ENCODE measurements at places on chromosomes 1 and 21.

DNA sequence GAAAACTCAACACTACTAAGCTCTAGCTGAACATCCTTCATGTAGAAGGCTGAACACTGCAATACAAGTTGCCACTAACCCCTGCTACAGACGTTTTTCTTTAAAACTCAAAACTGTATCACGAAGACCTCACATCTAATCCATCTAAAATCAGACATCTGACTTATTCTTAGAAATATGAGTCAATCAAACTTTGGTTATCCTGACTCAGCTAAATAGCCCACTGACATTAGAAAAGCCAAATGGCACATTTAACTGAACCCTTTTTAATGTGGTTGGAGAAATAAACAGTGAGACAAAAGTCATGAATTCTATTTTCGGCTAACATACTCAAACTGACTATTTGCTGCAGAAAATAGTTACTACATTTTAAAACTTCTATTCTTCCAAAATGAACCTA lies 35.6 kb downstream of the WLS start:
- no peak for DNase-seq

- no peak for DNase-seq
These were observed 30.1 kb downstream of the NFASC start for GRCh38 chr1:204900721-204901120.

- no peak for DNase-seq
These were observed 38.9 kb upstream of the MAP10 start for GRCh38 chr1:232766241-232766890.

- no peak for DNase-seq
These were observed 52.1 kb upstream of the SLC44A3 start for GRCh38 chr1:94768036-94768435.

- DNase-seq = no peak
These were observed 190.5 kb downstream of the SEC16B start for GRCh38 chr1:177779166-177779965.

DNA sequence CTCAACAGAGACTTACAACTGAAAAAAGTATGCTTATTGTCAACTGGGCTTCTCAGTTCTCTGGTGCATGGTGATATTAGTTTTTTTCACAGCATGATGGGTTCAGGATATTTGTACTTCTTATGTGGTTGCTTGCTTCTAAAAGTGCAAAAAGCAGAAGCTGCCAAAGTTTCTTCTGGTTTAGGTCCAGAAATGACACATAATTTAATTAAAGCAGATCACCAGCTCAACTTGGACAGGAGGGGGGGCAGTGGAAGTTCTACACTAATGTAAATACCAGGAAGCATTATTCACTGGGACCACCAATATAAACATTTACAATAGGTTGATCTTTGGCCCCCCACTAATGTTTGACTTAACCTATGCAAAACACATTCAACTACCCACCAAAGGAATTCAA lies 354.8 kb upstream of the BRINP3 start:
- DNase-seq = no peak

- DNase-seq = no peak
These were observed 28.6 kb upstream of the ZFP69B start for GRCh38 chr1:40421431-40422384.

DNA sequence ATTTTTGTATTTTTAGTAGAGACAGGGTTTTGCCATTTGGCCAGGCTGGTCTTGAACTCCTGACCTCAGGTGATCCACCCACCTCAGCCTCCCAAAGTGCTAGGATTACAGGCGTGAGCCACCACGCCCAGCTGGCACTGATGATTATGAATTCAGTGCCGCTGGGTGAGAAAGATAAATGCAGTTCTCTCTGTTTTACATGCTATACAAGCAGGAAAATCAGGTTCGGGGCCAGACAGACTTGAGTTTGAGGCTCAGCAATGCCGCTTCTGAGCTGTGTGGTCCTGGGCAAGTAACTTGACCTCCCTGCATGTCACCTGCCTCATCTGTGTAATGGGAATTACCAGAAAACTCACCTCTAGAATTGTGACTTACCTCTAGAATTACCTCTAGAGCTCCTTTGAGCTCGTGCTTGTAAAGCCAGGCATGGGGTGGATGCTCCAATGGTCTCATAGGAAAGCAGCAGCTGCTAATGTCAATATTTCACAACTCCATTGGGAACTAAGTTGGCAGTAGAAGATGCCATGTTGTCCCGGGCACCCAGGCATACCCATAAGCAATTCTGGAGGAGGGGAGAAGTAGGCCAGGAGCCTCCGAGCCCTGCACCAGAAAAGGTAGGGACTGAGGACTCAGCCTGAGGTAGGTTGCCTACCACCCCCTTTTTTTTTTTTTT lies 119.8 kb upstream of the SLC25A33 start:
- DNase-seq = no peak

DNA sequence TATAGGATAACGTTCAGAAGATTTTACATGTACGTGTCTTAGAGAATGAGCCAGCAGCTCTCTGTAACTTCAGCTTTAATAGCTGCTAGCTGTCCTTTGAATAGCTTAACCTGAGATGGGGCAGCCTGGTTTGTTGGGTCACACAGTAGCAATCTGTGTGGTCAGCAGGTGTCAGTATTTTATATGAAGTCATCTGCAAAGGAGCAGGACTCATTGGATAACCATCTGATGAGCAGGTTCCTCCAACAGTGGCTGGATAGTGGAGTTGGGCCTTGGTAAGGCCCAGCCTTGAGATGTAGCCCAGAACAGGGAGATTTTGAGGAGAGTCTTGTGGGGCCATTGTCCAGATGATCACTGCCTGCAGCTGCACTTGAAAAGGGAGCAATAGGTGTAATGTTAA lies 6.4 kb downstream of the GSTM5 start:
- DNase-seq = no peak

- no peak for DNase-seq
These were observed 862 bp upstream of the SGIP1 start for GRCh38 chr1:66532798-66533783.

DNA sequence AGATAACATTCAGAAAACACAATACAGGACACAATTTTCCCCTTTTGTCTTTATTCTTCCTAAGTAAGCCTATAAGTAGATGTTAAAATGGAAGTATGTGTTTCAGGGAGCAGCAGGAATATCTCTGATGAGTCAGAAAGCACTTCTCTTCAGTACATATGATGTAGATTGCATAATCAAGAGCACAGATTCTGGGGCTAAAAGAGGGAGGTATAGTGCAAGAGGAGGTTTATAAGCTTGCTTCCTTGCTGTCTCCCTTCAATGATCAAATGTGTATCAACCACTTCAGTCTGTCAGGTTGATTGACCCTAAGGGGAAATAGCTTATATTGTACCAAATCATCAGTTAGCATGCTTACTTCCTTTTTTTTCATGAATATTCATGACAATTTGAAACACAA lies 822.8 kb downstream of the BRINP3 start:
- DNase-seq = no peak

GRCh38 chr1:14914351-14914988 lies 239.1 kb upstream of the TMEM51 start:
- no peak for DNase-seq

GRCh38 chr21:36661511-36662309 lies 37.2 kb upstream of the SIM2 start:
- no peak for DNase-seq

GRCh38 chr1:29943034-29943433 lies 706.7 kb downstream of the PTPRU start:
- DNase-seq = no peak

DNA sequence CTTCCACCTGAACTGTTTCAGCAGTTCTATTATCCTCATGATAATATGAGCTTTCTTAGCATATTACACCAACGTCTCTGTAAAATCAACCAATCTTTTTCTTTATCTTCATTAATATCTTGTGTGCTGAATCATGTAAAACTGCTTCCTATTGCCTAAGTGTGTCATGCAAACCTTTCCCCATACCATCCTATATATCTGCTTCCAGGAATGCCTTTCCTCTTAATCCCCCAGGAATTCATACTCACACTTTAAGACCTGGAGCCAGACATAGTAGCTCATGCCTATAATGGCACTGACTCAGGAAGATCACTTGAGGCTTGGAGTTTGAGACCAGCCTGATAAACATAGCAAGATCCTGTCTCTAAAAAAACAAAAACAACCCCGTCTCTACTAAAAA lies 183.9 kb downstream of the NRIP1 start:
- no peak for DNase-seq

DNA sequence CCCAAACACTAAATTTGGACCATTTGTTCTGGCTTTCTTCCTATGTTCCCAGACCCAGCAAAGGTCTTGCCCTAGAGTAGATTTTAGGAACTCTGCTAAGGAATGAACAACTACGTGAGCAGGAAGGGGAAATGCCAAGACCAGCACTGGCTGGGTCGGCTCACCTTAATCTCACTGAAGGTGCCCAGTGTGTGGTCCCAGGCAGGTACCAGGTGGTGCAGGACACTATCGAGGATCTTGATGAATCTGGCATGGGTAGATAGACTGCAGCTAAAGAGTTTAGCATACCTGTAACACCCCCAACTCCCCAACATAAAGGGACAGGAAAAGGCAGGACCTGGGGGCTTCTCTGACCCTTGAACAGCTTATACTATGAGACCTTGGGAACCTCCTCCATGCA lies 3.0 kb downstream of the HECTD3 start:
- DNase-seq = no peak

DNA sequence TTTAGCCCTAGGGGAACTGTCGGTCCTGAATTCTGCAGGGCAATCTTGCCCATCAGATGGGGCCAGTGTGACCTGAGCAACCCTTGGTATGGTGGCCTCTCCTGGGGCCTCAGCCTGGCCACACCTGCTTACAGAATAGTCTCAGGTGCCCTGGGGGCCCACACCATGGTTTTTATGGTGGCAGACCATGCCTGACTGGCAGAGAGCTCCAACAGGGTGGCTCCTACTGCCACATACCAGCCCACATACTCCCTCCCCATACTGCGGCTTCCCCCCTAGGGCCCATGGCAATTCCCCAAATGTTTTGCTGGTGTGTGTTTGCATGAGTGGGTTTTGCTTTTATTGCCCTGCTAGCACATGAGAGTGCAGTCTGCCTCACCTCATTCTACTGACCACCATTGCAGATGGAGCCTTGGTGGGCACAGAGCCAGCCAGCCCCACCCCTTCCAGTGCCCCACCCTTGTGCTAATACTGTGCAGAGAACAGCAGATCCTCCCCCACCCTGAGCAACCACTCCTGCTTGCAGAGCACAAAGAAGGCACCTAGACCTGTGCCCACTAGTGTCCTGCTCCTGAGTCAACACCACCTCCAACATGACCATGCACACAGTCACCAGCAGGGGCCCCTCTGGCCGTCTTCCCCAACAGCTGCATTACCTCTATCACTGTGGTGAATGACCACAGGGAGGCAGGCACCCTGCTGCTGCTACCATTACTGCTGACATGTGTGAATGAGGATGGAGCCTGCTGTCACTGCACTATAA lies 86.8 kb downstream of the GDAP2 start:
- DNase-seq = no peak

GRCh38 chr1:86396498-86396890 lies 371 bp upstream of the ODF2L start:
- no peak for DNase-seq
